Effector CD4-positive, alpha-beta T cell (primary cell): ENCODE measurements at places on chromosomes 2 and 18.

DNA sequence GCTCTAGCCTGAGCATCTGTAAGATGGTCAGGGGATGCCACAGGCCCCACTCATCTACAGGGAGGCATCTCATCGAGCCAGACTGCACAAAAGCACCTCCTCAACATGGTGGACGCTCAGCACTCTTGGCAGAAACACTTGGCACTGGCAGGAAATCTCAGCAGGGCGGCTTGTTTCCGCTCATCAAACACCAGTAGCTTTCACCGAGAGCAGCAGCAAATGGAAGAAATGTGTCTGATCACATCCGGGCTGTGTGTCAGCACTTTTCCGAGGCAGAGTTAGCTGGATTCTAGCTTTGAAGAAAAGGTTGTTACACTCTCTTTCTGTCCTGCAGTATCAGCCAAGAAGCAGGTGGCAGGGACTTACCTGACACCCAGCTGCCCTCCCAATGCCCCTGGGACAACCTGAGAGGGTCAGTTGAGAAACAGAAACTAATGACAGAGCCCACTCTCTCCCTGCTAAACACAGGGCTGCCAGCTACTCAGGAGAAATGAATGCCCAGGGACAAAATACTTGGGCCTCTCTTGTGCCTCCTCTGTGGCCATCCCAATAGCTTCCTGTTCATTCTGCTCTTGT lies 68.9 kb upstream of the FZD7 start:
- DNase-seq = no peak

DNA sequence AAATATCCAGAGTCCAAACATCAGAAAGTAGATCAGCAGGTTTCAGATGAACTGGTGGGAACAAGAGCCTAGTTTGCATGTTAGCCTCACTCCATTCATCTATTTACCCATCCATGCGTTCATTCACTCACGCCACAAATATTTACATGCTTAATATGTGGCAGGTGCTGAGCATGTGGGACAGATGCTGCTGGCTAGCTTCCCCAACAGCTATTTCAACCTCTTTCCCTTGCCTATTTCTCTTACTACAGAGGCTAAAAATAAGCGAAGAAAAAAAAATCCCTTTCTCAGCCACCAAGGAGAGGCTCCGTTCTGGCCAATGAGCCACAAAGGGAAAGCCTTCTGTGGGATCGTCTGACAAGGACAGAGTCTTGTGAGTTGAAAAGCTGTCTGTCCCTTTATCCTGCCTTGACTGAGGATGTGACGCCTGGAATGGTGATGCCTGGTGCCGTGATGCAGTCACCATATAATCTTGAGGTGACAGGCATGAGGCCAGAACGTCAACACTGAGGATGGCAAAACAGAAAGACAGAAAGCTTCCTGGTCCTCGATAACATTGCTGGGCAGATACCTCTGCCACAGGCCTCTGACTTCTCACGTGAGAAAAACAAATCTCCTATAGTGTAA lies 78.2 kb downstream of the KCTD1 start:
- no peak for DNase-seq

- DNase-seq = no peak
Measured at GRCh38 chr2:139514951-139515350, 734.8 kb upstream of the NXPH2 start.

GRCh38 chr2:45816272-45816671 lies 164.8 kb downstream of the PRKCE start:
- DNase-seq = no peak

DNA sequence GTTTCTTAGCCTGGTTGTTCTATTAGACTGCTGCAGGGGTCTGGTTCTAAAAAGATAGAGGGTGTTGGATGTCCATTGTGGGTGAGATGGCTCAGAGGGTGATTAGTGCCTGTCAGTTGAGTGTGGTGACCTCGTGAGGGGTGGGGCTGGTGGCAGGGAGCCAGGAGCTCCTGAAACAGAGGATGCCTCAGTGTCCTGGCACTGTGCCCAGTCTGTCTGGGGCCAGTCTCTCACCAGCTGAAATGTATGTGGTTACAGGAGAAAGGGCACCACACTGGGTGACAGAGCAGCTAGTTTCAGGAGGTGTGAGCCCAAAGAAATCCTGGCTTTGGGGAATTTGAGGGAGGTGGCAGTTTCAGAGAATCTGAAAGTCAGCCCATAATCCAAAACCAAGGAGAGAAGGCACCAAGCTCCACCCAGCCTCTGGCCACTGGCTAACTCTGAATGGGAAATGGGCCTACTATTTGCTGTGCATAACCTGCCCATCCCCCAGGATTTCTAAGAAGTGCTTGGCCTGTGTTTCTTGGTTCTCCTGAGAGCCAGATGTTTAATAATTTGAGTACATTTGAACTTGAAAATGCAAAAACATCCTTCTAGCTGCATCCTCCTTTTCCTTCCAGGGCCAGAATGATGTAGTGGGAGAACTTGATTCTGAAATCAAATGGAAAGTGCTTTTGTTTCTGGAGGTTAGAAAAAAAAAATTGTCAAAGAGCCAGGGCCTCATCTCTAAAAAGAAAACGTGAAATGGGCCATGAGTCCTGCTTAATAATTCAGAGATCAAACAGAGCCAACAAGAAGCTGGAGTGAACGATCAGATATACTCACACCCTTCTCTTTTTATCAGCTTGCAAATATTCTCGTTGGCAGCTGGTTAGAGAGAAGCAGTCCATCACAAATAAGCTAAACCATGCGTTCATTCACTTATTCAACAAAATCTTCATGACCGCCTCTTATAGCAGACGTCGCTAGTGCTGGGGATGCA lies 92.3 kb downstream of the B3GNT2 start:
- DNase-seq = no peak

DNA sequence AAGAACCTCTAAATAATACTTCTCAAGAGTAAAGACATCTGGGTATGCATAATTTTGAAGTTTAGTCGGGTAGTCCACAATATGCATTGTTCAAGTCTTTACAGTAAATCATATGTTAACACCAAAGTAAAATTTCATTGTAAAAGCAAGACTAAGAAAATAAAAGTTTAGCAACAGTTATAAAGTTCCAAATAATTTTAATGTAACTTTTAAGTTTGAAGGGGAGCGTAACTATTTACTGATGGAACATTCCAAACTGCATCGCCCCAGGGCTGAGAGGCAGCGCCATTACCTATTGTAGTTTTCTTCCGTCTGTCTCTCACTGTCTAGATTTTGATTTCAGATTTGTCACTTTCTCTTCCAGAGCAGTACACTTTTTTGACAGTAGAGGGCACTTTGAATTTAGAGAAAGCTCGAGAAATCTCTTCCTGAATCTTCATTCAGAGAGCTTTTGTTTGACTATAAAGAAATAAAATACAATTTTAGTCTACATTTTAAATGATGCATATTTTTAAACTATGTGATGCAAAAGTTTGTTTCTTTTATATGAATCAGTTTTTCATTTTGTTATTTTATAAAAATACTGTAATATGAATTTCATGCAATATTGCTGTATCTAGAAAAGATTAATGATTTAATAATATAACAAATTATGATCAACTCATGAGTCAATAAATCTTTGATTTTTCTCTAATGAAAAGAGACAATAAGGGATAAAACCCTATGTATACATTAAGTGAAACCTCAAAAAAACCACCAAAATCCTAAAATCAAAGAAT lies 389.8 kb downstream of the FIGN start:
- no peak for DNase-seq

DNA sequence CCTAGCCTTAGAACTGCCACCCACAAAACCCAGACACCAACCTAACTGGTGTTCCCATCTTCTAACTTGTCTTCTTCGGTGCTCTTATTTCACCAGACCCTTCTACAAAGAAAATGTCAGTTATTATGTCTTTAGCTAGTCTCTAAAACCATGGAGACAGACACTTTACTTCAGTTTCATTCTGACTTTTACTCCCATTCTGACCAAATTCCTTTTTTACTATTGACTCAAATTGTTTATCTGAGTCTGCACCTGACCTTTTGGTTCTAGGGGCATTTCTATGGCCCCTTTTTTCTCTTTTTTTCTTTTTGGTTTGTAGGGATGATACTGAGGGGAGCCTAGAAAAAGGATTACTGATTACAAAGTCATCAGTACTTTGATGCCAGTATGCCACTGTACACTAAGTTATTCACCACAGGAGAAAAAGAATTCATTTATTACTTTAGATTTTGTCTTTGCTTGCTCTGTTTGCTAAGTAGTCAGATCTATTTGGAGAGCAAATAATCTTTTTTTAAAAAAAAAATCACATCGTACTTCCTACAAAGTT lies 6.8 kb upstream of the SLC1A4 start:
- no peak for DNase-seq

DNA sequence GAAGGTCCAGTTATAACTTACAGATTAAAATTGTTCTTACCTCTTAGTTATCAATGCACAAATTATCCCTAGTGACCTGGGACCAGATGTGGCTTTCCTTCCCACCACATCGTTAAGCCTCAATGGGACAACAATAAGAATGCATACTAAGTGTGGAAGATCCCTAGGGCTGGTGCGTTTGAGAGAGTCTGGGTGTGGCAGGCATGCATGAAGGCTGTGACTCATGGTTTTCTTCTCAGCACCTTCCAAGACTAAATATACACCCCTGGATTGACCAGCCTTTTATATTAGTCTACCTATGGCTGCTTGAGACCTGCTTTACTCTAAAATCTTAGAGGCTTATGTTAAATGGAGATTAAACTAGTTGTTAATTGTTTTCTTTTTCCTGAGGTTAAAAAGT lies 261.7 kb upstream of the SLC14A2 start:
- DNase-seq = no peak

DNA sequence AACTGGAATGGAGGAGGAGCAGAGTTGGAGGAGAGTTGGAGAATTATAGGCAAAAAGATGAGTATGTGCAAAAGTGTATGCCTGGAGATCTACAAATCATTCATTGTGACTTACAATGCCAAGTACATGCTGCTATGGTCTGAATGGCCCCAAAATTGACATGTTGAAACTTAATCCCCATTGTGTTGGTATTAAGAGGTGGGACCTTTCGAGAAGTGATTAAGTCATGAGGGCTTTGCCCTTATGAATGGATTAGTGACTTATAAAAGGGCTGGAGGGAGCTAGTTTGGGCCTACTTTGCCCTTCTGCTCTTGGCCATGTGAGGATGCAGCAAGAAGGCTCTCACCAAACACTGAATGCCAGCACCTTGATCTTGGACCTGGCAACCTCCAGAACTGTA lies 6.3 kb upstream of the RBMS1 start:
- no peak for DNase-seq

DNA sequence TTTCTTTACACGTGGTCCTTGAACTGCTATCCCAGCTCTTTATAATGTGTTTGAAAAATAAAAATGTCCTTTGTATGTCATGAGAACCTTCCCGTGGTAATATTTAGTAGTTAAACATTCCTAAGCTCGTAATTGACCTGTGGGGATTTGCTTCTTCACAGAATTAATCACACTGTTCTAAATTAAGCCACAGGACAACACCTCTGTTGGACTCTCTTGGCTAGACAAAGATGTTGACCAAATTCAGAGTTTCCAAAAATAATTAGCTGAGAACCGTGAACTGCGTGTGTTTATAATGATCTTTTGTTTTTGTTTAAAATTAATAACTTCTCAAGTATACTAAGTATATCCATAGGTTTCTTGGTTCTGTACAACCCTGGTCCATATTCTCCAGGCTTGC lies 146.1 kb downstream of the GBX2 start:
- DNase-seq = no peak

DNA sequence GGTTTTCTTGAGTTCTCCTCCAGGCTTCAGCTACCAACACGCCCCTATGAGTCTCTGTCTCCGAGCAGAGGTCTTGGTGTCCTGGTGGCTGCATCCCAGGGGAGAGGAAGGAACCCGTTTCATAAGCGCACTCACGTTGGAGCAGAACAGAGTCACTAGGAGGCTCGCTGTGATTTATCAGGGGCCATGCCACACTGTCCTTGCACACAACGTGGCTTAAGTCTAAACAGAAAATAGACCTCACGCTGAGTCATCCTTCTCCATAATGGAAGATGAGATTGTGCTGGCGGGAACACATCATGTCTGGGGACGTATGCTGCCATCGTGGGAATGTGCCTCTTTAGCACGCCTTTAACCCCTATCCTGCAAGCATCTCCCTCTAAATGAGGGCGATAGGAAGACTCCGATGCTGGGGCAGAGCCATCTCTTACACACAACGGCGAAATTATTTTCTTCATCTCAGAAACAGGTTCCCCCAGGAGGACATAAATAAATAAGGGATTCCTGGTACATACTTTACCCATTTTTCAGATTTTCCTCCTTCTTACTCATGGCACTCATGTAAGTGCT lies 211.4 kb downstream of the KLHL29 start:
- DNase-seq = no peak

GRCh38 chr2:190668892-190669291 lies 20.0 kb downstream of the NAB1 start:
- DNase-seq = no peak

GRCh38 chr2:3432067-3432466 lies 52.6 kb downstream of the TRAPPC12 start:
- no peak for DNase-seq
